Renal cortical epithelial cell (primary cell): ENCODE measurements at places on chromosomes 11 and 22.

DNA sequence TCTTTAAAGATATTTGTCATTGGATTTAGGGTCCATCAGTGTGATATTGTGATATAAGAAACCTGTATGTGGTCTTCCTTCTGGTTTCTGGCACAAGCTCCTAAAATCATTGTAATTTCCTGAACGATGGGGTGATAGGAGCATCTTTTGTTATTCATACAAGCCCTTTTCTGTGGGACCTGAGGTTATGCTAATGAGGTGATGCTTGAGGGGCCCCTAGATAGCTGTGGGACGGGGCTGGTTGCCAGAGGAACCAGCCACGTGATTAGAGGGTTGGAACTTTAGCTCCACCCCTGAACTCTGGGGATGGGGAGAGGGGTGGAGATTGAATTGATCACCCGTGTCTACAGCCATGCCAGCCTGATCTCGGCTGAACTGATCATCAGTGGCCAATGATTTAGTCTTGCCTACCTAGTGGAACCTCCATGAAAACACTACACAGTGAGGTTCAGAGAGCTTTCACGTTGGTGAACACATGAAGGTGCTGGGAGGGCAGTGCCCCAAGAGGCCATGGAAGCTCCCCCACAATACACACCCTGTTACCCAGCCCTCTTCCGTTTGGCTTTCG, 62.8 kb downstream of the BCR start:
- DNase-seq = no peak

GRCh38 chr11:94066901-94067429, 45.8 kb downstream of the HEPHL1 start:
- DNase-seq = no peak

- DNase-seq = peak; percentile 84
These were observed 695.3 kb downstream of the KCNA4 start for GRCh38 chr11:29321293-29322132.

DNA sequence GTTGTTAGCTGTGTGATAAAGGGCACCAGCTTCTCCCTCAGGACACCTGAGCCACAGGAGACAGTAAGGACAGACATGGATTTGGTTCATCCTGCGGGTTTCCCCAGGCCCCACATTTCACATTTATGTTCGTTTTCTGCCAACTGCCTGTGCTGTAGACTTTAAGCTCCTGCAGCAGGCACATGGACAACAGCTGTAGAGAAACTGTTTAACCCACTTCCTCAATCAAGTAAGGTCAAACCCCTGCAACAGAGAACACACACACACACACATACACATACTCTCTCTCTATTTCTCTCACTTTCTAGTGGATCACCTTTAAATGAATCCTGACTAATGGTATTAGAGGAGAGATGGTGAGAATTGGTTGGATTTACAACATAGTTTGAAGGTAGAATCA, 90.7 kb downstream of the C11orf87 start:
- DNase-seq = no peak

DNA sequence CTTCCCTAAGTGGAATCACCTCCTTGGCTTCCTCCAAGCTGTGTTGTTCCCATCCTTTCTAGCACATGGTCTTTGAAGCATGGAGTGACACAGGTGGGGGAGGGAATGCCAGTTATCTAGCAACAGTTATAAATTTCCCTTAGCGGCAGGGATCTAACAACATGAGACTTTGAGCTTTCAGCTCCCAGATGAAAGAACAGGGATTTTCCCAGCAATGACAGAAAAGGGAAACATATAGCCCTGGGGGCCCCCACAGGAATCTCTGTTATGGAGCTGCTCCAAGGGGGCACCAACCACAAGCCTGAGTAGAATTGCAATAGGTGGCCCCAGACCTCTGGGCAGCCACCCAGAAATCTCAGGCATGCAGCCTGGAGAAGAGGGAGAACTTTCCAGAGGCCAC, 163.0 kb downstream of the GRIK4 start:
- peak; percentile 92 for DNase-seq

- DNase-seq = no peak
These were observed 19.4 kb upstream of the SIK2 start for GRCh38 chr11:111582881-111583280.

- DNase-seq = peak; percentile 100
These were observed 9.7 kb downstream of the SRSF8 start for GRCh38 chr11:95076416-95076815.

GRCh38 chr11:102800767-102801166, 2.8 kb upstream of the MMP1 start:
- no peak for DNase-seq

DNA sequence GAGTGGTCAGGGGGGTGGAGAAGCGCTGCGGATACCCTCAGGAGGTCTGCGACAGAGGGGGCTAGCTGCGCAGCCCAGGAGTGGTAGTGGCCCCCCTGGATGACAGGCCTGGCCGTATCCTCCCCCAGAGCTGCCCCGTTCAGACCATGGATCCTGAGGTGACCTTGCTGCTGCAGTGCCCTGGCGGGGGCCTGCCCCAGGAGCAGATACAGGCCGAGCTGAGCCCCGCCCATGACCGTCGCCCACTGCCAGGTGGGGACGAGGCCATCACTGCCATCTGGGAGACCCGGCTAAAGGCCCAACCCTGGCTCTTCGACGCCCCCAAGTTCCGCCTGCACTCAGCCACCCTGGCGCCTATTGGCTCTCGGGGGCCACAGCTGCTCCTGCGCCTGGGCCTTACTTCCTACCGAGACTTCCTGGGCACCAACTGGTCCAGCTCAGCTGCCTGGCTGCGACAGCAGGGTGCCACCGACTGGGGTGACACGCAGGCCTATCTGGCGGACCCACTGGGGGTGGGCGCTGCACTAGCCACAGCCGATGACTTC, 505 bp downstream of the NUDT22 start:
- no peak for DNase-seq

DNA sequence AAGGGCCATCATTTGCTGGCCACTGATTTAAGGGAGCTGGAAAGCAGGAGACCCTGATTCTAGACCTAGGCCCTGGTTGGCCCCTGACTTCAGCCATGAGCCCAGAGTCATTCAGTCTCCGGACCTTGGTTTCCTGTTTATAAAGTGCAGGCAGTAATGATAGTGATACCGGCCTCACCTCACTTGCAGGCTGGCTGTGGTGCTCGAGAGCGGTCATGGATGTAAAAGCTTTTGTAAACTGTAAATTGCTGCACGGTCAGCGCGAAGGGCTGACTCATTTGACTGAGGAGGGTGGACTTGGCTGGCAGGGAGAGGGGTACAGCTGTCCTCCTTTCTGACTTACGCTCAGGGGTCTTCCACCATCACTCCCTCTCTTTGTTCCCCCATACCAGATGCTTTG, 37.4 kb downstream of the FBLN1 start:
- DNase-seq = peak; percentile 16

DNA sequence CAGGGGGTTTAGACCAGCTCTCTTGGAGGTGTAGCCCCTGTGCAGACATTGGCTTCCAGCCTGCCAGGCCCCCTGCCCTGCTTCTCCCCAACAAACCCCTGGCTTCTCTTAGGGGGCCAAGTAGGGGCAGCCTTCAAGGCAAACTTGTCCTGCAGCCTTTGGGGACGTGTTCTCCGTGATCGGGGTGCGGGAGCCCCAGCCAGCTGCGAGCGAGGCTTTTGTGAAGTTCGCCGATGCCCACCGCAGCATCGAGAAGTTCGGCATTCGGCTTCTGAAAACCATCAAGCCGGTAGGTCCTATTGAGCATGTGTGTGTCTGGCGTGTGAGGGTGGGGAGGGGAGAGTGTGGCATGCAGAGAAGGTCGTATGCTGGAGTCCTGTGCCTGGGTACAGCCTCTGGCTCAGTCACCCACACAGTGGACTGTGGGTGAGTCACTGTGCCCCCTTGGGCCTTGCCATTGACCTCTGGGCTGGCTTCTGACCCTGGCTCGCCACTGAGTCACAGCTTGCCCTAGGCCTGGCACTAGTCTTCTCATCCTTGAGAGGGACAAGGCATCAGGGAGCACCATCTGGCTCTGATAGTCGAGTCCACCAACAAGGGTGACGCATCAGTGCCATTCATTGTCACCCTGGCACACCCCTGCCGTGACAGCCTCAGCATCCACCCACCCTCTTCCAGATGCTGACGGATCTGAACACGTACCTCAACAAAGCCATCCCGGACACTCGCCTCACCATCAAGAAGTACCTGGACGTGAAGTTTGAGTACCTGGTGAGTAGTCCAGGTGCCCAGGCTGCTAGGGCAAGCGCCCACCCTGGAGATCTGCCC, 11.4 kb downstream of the SLC16A8 start:
- DNase-seq = no peak

GRCh38 chr11:45145379-45146071, 914 bp upstream of the PRDM11 start:
- DNase-seq = peak; percentile 33

DNA sequence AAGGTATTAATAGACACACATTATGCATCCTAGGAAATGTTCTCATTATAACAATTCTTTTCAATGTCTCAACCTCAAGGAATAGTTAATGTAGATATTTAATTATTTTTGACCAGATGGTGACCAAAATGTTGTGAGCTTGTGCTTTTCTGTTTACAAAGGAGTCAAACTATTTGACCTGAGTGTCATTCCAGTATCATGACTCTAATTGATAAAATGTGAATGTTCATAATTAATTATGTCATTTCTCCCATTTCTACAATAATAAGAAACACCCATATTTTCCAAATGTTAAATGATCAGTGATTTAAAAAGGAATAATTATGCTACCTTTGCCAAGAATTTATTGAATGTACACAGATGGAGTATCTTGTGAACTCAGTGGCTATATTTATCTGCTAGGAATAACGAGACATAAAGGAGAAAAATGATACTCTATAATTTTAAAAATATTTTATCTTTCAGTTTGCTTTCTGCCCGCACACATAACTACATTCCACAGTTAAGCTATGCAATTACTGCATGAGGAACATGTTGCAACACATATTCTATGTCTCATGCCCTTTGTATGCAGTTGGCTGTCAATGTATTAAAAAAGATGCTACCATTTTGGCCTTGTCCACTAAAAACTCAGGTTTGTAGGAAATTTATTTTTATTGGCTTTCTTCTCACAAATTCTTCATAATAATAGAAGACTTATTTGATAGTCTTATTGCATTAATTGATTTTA, 376.7 kb upstream of the CCDC179 start:
- DNase-seq = no peak

DNA sequence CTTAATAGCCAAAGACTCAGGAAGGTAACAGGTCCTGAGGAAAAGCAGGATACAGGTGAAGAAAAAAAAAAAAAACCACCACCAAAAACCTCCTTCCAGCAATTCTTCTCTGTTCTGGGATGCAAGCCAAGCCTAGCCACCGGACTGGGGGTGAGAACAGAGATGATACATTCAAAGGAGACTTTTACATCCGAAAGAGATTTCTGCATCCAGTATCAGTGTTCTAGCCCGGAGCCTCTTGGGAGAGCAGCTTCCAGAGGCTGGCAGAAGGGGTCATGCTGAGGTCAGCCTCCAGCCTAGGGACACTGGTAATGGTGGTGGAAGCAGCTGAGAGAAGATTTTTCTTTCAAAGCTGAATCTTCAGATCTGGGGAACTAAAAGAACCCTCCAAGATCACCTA, 76.2 kb downstream of the KCNC1 start:
- DNase-seq = peak; percentile 6

GRCh38 chr22:44543781-44544477, 45.9 kb upstream of the RTL6 start:
- no peak for DNase-seq

DNA sequence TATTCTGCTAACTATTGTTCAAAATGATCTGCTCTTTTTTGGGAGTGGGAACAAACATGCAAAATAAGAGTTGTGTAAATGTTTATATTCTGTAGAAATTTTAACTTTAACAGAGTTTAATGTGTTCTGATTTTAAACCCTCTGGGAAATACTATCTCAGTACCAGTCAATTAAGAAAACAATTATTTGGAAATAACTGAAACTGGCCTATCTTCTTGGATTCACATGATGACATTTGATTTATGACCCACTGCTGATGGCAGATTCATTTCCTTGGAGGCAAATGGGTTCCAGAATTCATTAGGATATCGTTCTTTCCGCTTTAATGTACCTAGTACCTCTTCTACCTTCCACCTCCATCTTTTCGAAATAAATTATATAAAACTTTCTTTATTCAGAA, 5.5 kb downstream of the SIK2 start:
- no peak for DNase-seq

- no peak for DNase-seq
These were observed 46.8 kb downstream of the PKNOX2 start for GRCh38 chr11:125211191-125211947.

DNA sequence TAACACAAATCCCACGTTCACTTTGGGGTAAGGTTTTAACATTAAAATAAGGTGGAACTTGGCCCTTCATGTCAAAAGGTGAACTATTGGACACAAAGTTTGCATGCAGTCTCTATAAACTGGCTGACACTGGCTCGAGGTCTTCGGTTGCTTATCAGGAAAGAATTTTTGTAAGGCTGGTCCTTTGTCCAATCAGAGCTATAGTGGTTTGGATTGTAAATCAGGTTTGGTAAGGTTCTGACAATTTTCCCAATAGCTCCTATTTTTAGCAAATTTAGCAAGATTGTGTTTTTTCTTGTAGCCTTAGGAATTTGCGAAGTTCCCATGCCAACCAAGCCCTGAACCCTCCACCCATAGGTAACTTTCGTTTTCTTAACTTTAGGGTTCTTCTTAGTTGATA, 17.6 kb upstream of the MED17 start:
- no peak for DNase-seq

DNA sequence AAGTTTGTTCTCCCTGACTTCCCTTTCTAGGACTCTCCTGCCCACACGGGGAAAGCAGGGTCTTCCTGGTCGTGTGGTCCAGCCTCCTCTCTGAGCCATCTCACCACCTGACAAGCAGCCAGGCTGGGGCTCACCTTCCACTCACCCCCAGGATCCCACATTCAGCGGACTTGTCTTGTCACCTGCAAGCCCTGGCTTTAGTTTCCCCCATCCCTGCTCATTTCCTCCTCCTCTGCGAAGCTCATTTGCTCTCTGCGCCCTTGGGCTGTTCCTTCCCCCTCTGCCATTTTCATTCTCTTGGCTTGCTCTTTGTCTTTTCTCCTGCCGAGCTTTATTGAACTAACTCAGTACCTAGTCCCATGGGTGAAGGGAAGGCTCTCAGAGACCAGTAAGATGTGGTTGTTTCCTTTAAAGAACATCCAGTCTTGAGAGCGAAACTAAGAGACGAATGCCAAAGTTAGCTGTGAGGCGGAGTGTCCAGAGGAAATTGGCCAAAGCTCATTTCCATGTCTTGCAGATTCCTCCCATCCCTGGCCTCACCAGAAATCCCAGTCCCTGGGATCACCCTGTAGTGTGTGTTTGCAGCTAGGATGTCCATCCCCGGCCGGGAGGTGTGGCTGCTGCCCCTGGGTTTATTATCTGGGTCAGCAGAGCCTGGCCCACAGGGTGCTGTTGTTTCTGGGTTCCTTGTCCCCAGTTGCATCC, 2.0 kb downstream of the ST14 start:
- DNase-seq = no peak

GRCh38 chr11:15568440-15568839, 453.7 kb downstream of the INSC start:
- DNase-seq = no peak

DNA sequence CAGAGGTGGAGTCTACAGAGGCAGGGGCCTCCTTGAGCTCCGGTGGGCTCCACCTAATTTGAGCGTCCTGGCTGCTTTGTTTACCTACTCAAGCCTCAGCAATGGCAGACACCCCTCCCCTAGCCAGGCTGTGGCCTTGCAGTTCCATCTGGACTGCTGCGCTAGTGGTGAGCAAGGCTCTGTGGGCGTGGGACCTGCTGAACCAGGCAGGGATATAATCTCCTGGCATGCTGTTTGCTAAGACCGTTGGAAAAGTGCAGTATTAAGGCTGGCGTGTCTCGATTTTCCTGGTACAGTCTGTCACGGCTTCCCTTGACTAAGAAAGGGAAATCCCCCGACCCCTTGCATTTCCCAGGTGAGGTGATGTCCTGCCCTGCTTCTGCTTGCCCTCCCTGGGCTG, 77.7 kb downstream of the GDPD4 start:
- no peak for DNase-seq
